CD8-positive, alpha-beta memory T cell (primary cell): ENCODE measurements at places on chromosomes 3 and 15.

DNA sequence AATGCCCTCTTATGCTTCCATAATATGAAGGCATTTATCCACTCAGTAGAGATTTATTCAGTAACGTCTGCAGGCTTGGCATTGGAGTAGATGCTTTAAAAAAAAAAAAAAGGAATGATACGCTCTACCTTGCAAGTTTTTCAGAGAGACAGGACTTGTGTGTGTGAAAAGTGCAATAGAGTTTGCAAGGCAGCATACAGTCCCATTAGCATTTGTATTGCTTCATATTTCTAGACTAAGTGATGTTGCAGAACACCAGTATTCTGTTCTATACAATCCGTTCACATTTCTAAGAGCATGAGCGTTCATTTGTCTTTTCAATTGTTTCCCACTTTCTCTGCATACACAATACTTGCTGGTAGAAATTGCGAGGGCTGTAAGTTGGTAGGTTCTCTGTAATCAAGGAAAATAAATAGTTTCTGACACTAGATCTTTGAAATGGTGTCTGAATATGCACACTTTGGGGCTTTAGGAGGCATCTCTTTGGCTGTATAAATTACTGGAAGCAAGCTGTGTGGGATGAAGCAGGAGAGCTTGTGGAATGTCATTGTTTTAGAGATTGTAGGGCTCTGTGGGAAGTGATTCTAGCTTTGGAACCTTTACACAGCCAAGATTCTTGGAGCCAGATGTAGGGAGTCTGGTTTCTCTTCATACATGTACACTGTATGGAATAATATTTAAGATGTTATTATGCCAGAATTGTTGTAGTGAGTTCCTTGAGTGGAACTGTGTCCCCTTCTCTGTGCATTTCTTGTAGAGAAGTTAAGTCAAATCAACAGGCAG is 262.7 kb downstream of the FEZF2 start:
- no peak for DNase-seq

- DNase-seq, result no peak
Measured at GRCh38 chr15:25385986-25386385, 52.8 kb downstream of the UBE3A start.

DNA sequence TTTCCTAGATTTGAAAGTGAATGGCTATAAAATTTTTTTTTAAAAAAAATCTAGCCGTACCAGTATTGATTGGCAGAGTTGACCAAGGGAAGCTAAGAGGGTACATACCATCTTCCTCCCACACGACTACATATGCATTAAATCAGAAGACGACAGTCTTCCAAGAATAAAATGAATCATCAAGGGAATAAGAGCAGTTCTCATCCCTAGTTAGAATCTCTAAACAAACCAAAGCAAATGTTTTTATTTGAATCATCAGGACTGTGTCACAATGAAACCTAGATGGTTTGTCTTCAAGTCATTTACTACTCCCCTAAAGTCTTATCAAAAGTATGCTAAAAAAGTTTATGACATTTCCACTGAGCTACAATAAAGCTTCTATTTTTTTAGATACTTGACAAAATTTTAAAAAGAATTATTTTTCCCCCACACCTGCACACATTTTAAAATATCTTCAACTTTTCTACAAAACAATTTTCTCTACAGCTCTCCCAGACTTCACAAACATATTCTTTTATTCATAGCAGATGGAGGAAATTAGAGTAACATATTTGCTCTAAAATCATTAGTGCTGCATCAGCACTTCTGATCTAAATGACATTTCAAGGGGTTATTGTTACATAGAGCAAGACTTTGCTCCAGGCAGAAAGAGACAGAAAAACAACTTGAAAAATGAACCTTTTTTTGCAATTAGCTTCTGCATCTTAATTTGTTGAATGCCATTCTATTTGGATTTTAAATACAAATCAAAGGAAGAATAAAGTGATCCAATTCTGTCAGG is 547.1 kb downstream of the FHIT start:
- DNase-seq, result no peak

GRCh38 chr3:138186803-138187295 is 252 bp upstream of the ARMC8 start:
- peak; percentile 88 for DNase-seq

GRCh38 chr3:39721076-39721475 is 88.3 kb upstream of the MYRIP start:
- no peak for DNase-seq

DNA sequence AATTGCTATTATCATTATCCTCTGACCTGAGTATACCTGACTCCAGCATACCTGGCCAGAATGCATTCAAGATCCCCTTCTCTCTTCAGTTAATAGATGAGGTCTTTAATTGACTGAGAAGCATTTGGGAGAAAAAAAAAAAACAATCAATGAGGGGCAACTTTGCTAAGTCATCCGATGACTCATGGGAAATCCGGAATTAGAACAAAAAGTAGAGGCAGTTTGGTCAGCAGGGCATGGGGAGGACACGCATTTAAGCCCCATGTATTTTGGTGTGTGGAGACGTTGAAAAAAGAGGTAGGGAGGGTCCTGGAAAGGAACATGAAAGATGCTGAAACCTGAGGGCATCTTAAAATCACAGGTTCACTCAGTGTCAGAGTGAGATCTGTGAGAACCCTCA is 256.2 kb downstream of the RORA start:
- no peak for DNase-seq

DNA sequence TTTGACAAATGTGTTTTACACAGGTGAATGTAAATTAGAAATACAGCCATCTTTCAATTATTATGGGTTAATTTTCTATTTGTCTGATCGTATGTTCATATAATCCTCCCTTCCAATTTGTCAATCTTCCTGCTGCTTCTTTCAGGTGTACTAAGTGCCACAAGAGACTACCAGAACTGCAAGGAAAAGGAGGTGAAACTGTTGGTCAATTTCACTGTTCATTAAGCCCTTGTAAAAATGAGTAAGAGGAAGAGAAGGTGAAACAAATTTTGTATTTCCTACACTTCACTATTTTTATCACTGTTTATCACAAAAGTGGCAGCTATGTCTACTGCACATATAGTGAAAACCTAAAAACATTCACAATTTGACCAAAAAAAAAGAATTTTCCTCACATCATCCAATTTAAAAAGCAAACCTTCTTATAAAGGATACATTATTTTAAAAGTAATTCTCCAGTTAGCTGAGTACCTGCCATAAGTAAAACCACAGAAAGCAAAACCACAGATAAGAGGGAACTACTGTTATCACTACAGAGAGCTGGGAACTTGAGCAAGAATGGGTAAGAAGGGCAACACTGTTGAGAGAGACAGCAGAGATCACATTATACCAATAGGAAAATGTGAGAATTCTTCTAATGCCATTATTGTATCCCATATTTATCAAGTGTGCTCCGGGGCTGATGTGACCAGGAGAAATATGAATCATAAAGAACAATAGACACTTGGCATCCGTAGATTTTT is 163.0 kb downstream of the TBC1D5 start:
- DNase-seq, result no peak

GRCh38 chr3:45426161-45426560 is 37.8 kb downstream of the LARS2 start:
- DNase-seq, result no peak

DNA sequence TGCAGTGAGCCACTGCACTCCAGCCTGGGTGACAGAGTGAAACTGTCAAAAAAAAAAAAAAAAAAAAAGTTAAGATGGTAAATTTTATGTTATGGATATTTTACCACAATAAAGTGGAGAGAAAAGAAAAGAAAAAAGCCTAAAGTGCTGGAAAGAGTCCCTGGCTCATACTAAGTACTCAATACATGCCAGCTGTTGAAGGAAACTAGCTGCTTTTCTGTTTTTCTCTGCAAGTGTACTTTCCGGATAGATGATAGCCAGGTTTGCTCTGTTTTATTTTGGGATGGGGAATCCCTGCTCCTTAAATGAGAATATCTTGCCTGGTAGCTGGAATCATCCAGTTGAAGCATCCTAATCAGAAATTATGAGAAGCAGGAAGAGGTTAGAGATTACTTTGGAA is 10.9 kb downstream of the EID1 start:
- DNase-seq, result no peak

DNA sequence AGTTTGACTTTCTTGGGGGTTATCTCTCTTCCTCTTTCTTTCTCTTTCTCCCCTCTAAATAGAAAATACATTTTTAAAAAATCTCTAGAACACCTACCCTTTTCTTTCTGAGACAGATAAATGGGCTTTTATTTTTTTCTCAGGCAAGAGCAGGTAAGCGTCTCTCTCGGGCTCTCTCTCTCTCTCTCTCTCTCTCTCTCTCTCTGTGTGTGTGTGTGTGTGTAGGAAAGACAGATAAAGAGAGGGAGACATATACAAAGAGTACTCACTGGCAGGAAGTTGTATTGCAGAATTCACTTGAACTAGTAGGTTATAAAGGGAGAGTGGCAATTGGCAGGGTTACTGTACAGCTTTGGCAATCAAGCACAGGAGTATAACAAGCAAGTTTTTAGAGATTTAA is 118.1 kb upstream of the LSAMP start:
- no peak for DNase-seq

- DNase-seq, result no peak
Measured at GRCh38 chr3:29695643-29696198, 414.9 kb downstream of the RBMS3 start.

GRCh38 chr3:50525987-50526386 is 22.6 kb upstream of the CACNA2D2 start:
- peak; percentile 16 for DNase-seq

GRCh38 chr15:41849861-41850260 is 11.2 kb downstream of the PLA2G4B start:
- DNase-seq, result no peak

DNA sequence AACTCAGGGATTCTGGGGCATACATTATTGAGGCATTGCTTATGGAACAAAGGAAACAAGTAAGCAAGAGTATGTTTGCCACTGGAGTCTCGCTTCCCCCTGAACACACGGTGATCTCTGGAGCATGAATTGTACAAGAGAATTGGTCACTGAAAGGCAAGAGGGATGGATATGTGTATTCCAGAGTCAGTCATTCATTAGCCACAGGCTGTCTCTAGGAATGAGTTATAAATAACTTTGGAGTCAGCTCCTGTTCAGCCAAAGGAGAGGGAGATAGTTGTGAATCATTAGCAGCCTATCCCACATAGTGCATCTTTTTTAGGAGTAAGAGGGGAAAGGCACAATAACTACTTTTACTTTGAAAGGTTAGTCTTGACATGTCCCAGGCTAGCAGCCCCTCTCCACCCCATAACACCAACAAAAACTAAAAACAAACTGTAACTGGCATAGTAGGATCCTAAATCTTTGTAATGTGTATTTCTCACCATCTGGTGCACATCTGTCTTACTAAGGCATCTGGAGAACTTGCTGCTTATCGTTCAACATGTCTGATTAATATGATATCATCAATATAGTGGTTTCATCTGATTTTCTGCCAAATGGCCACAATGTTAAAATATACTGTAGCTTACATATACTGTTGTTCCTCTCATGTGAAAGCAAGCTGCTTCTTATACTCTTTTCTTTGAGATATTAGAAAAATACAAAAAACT is 462.2 kb downstream of the GRM7 start:
- no peak for DNase-seq

DNA sequence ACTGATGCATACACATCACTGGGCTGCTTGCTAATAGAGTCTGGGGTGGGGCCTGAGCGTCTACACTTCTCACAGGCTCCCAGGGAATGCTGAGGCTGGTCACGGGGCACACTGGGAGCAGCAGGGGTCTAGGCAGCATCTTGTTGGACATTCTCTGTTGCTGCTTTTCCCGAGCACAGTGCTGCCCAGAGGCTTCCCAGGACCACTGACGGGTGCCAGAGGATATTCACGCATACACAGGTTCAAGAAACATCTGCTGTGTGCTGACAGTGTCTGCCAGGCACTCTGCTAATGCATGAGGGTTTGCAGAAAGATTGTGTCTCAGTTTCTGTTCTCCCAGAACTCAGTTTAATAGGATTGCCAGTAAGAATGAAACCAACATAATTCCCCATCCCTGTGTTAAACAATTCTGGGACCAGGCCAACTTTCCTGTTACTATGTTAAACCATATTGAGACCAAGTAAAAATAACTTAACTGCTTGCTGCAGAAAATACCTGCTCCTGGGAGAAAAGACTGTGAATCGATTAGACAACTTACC is 23.9 kb upstream of the BCL2L10 start:
- DNase-seq, result no peak

DNA sequence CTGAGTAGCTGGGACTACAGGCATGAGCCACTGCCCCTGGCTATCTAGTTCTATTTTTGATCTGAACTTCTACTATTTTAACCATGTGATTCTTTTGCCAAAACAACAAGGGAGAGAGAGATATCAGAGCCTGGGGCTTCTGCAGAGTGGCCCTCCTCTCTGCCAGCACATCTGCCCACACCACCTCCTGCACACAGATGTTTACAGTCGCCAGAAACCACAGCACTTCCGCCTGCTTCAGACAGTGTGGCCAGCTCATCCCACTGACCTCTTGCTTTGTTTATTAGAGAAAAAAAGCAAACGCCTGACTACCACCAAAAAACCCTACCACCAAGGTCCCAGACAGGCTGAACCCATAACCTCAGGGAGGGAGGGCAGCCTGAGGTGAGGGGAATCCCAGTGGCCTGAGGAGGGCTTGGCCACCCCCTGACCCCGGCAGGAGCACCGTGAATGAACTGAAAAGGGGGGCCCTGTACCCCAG is 85.9 kb upstream of the ABHD2 start:
- no peak for DNase-seq

- DNase-seq, result no peak
Measured at GRCh38 chr3:143443851-143444331, 324.3 kb downstream of the CHST2 start.

DNA sequence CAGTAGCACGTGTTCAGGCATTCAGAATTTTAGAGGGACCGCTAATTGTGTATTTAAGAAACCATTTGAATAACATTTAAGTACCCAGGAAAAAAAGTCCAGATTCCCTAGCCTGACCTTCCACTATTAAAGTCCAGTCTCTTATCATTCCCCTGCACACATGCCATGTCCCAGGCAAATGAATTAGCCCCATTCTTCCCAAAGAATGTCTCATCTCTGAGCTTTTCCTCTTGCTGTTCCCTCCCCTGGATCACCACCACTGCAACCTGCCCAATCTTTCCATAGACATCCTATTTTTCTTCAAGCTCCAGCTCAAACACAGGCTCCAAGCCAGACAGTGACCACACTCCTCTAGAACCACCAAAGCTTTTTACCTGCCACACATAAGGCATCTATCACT is 25.9 kb downstream of the PLD1 start:
- DNase-seq, result no peak

- DNase-seq, result no peak
Measured at GRCh38 chr3:54736459-54736858, 191.4 kb downstream of the LRTM1 start.

GRCh38 chr3:171936191-171936841 is 93.2 kb downstream of the TMEM212 start:
- DNase-seq, result no peak

DNA sequence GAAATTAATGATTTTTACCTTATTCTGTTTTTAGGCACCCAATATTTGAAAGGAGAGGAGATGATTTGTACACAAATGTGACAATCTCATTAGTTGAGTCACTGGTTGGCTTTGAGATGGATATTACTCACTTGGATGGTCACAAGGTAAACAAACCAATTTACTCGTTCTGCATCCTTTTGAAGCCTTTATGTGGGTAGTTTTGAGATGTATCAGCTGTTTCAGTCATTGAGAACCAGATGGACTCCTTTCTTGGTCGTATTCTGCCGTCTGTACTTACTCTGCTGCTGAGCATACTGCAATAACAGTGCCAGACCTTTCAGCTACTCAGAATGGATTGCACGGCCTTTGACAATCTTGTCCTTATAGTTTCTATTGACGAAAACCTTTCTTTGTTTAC is 13.3 kb downstream of the DNAJB11 start:
- DNase-seq, result no peak
